ENCODE measurements at places on chromosomes 12 and 14.

DNA sequence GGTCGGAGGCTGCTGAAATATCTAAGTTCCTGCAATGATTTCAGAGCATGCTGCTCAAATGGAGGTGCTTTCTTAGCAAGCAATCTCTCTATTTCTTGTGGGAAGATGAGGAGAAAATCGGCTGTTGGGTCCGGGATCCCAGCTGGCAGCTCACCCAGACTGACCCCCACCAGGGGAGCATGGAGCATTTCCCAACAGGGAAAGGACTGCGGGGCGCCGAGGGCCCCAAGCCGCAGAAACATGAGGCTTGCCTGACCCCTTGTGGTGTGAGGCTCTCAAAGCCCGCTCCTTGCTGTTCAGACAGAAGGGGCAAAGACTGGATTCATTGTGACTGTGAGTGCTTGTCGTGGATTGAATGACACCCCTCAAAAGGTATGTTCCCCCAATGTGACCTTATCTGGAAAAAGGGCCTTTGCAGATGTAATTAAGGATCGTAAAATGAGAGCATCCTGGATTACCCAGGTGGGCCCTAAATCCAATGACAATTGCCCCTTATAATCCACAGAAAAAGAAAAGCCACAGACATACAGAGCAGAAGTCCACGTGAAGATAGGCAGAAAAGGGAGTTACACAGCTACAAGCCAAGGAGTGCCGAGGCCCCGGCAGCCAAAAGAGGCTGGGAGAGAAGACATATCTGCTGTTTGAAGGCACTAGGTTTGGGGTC is 116.3 kb upstream of the VASH1 start:
- DNase-seq: no peak

DNA sequence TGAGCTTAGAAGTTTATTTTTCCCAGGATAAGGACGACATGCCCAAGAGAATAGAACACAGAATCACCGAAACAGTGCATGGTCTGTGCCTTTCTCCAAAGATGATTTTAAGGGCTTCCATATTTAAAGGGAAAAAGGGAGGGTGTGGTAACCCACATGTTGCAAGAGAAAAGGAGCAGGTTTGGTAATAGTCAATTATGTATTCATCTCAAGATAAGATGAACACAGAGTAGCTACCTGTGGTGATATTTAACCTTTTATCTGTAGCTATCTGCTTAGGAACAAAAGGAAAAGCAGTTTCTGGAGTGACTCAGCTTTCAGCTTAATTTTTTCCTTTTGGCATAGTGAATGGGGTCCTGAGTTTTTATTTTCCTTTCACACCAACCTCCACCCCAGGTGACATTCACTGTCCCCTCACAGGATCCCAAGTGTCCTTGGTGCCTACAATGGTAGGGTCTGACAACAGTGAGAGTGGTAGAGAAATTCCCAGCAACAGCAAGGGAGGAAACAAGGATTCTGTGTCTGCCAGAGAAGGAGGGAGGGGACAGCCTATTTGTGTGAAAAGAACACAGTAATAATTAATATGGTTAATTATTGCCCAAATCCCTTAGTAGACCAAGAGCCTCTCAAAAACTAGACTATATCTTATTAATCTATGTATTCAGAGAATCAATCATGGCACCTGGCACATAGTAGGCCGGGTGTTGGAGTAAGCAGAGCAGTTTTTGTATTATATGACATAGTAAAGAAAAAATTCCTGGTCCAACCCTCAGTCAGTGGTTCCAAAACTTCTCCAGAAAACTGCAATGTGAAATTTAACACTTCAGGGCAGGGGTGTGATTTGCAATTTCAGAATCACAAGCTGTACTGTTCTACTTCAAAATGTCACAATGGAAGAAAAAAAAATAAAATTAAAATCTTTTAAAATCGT is 154.5 kb downstream of the PHLDA1 start:
- no peak for DNase-seq

- peak; percentile 15 for DNase-seq
These were observed 575 bp downstream of the TRAF3 start for GRCh38 chr14:102777711-102778337.

- no peak for DNase-seq
These were observed 161.5 kb downstream of the DERA start for GRCh38 chr12:16072678-16073077.

DNA sequence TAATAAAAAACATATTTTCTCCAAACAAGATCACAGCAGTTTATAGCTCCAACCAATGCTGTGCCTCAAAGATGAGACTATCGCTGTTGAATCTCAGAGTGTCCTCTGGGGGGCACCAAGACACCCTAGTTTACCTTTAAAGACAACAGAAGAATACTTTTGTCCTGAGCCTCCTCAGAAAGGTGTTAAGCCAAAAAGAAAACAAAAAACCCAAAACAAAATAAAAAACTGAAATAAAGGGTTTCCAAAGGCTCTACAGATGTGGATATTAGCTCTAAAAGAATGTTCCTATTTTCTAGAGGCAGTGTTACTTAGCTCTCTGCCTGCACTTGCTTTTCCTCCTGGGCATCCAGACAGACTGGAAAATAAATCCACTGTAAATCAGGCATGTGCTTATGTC is 86.9 kb upstream of the TTC7B start:
- DNase-seq: peak; percentile 70

DNA sequence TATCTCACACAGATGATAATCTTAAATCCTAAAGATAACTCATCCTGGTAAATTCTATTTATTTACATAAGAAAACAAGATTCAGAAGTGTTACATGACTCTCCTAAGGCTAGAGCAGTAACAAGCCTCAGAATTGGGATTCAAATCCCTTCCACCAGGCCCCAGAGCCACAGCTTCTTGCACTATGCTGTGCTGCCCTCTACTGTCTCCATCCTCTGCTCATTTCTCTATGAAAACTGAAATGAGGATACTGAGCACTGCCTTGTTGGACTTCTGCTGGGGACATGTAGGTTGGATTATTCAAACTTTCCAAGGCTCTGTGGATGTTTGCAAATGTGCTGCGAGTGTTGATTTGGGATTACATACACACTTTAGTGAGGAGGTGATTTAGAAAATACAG is 23.5 kb upstream of the C12orf50 start:
- DNase-seq: no peak

GRCh38 chr12:93387780-93388179 is 10.1 kb downstream of the NUDT4 start:
- DNase-seq: peak; percentile 69

DNA sequence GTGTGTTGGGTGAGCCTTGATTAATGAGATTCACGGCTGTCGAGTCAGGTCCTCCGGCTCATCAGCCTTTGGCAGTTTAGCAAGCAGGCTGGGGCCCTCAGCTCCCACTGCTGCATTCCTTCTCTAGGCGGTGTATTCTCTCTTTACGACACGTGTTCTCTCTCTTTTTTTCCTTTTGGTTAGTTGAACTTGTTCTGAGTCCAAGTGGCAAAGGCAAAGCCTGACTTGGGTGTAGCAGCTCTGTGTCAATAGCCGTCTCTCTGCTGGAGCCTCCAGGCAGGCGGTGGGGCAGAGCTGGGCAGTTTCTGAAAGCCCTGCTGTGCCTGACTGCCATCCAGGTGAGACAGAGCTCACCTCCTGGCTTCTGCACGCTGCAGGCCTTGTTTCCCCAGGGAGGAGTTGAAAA is 46.6 kb downstream of the SUSD6 start:
- no peak for DNase-seq

GRCh38 chr14:51539571-51540037 is 112.1 kb upstream of the FRMD6 start:
- no peak for DNase-seq

GRCh38 chr12:120350576-120351350 is 18.2 kb downstream of the MSI1 start:
- DNase-seq: no peak

GRCh38 chr12:124761871-124762270 is 101.8 kb downstream of the SCARB1 start:
- no peak for DNase-seq

GRCh38 chr12:89544022-89544421 is 18.2 kb upstream of the POC1B start:
- DNase-seq: no peak

- DNase-seq: no peak
These were observed 12.1 kb upstream of the IFI27 start for GRCh38 chr14:94098326-94098992.

- no peak for DNase-seq
These were observed 99.2 kb downstream of the PPM1A start for GRCh38 chr14:60348211-60348610.

- DNase-seq: no peak
These were observed 382.7 kb upstream of the RGS6 start for GRCh38 chr14:71549421-71550050.

DNA sequence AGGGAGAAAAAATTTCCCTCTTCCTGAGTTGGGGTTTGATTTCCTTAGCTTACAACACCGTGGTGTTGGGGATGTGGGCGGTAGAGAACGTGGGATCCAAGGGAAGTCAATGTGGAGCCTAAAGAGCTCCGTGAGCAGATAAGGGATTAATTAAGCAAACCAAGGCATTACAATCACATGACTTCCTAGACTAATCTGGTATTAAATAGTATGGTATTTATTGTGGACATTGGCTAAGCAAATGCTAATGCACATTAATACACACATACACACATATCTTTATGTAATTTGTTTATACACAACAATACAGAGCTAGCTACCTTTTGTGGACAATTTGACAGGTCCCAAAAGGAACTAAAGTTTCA is 791 bp upstream of the RNF41 start:
- DNase-seq: no peak

GRCh38 chr14:102473559-102473958 is 36.0 kb downstream of the ANKRD9 start:
- no peak for DNase-seq

DNA sequence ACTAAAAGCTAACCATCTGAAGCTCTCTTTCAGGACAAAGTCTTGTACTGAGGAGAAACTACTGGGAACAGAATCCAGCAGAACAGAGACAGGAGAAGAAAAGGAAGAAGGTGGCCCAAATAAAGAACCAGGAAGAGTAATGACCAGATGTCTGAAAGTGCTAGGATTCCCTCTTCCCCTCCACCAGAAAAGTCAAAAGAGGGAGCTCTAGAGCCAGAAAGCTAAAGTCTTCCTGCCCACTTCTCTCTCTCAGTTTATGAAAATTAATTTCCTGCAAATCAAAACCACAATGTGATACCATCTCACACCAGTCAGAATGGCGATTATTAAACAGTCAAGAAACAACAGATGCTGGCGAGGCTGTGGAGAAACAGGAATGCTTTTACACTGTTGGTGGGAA is 47.2 kb downstream of the SPPL3 start:
- DNase-seq: no peak

GRCh38 chr14:68780358-68781160 is 12.3 kb downstream of the ZFP36L1 start:
- DNase-seq: peak; percentile 58

GRCh38 chr14:102225386-102225785 is 79.6 kb downstream of the MOK start:
- no peak for DNase-seq

- DNase-seq: no peak
These were observed 27.0 kb downstream of the TPCN1 start for GRCh38 chr12:113248051-113248825.
